Effector memory CD8-positive, alpha-beta T cell (primary cell): ENCODE measurements at places on chromosomes 3 and 15.

DNA sequence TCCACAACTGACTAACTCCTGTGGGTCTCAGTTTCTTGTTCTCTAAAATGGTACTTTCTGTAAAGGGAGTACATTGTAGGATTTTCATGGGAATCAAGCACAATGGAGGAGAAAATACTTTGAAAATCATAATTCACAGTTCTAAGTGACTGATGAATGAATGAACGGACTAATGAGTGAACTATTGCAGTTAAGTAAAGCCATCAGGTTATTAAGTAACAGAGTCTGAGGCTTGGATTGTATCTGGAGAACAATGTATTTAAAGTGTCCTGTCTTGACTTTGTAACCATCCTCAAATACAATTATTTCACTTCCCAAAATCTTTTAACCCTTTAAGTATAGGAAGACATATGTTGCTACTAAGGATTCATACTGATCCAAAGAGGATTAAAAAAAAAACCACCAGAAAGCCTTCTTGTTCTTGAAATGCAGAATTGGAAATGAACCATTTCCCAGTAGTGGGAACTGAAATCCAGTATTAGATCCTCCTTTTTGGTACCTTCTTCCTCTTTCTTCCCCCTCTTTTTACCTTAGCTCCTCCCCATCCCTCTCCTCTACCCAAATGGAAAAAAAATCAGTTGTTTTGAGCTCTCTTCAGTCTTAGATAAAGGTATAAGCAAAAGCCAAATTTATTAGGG lies 13.2 kb upstream of the BCL6 start:
- no peak for DNase-seq

DNA sequence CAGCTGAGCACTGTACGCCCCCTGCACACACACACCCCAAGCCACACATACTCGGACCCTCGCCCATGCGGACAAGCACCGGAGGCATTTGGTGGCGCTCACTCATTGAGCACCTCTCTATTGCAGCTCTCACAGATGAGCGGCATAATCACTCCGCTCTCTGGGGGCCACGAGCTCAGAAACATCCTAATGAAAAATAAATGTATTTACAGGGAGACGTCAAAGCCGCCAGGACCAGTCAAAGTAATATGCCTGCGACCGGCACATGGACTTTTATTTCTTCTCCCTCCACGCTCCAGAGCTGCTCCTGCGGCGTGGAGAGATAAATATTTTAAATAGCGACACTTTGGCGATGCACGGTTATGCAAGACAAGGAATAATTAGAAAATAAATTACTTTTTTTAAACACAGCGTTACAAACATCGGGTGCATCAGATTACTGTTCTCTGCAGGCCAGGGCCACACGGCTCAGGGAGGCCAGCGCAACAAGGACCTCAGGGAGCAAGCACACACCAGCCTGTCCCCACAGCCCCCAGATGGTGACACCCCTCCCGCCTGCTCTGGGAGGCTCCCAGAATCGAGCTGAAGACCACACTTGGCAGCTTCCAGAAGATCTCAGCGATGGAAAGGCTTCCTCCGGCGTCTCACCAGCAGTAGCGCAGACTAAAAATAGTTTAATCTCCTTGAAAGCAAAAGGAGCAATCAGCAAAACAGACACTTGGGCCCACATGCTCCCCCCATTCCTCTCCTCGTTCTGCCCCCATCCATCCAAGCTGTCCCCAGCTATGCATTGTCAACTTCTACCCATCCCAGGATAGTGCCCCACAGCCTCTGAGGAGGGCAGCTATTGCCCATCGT lies 48.0 kb downstream of the CACNA2D2 start:
- DNase-seq: no peak

GRCh38 chr15:29656636-29657475 lies 165.4 kb downstream of the TJP1 start:
- DNase-seq: no peak

DNA sequence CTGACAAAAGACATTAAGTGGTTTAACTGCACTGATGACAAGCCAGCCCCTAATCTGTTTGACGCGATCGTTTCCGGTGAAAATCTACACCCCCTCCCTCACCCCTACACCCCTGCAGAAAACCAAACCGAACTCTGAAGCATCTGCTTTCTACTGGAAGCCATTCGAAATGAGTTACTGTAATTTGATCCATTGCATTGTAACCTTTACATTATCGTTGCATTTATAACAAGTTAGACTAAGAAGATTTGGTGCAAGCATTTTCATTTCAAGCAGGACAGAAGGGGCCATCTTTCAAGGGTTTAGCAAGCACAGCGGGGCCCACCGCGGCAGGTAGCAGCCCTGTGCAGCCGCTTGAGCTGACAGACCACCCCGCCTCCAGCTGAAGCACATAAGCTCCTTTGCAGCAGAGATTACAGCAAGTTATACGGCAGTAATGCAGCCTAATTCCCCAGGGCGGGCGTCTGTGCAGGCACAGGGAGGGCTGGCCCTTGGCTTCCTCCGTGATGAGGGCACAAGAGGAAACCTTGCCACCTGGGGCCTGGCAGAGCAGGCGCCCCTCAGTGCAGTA lies 79.3 kb downstream of the CHSY1 start:
- no peak for DNase-seq

GRCh38 chr15:41968701-41969100 lies 3.7 kb downstream of the EHD4 start:
- DNase-seq: no peak

- DNase-seq: peak; percentile 5
Measured at GRCh38 chr3:41198526-41198925, 779 bp upstream of the CTNNB1 start.

DNA sequence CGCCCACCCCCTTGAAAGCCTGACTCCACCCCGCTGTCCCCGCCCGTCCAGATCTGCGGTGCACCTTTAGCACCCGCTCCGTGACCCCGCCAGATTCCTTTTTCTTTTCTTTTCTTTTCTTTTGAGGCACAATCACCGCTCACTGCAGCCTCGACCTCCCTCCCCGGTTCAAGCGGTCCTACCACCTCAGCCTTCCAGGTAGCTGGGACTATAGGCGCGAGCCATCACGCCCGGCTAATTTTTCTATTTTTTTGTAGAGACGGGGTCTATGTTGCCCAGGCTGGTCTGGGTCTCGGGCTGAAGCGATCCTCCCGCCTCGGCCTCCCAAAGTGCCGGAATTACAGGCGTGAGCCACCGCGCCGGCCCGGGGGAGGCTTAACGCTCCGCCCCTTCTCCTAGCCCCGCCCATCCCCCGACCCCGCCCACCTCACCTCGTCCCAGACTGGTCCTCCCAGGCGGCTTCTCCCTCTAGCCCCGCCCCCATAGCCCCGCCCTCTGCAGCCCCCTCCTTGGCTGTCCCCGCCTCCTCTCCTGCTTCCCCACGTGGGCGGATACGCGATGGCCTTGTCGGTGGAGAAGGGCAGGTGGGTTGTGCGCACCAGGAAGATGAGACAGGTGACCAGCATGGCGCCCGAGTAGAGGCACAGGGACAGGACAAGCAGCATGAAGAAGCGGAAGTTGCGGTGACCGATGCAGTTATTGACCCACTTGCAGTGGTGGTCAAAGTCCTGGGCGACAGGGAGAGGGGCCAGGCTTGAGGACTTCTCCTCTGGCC lies 3.2 kb downstream of the ZDHHC19 start:
- peak; percentile 53 for DNase-seq

- no peak for DNase-seq
Measured at GRCh38 chr3:151259664-151260063, 18.7 kb downstream of the P2RY14 start.

GRCh38 chr3:38984110-38984509 lies 67.6 kb downstream of the SCN11A start:
- no peak for DNase-seq

GRCh38 chr15:60697750-60698149 lies 218.8 kb upstream of the ICE2 start:
- DNase-seq: no peak

DNA sequence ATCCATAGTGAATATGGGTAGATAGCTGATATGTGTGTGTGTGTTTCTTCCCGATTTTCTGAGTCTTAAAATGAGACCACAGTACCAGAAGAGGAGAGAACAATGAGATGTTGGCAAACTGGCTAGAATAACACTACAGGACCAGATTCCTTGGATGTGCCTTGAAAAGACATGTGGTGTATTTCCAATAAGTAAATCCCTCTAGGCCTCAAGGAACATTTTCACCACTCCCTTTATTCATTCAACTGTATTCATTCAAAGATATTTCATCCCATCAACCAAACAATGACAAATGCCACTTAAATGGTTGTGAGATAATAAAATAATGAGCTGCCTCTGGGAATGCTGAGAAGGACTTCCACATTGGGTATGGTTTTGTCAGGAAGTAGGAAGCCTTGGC lies 8.7 kb upstream of the BNC1 start:
- DNase-seq: no peak

- no peak for DNase-seq
Measured at GRCh38 chr3:33886015-33886414, 87.6 kb downstream of the PDCD6IP start.

GRCh38 chr3:195859061-195859845 lies 47.5 kb upstream of the MUC4 start:
- peak; percentile 76 for DNase-seq

- no peak for DNase-seq
Measured at GRCh38 chr15:101401286-101401685, 88.2 kb downstream of the PCSK6 start.

DNA sequence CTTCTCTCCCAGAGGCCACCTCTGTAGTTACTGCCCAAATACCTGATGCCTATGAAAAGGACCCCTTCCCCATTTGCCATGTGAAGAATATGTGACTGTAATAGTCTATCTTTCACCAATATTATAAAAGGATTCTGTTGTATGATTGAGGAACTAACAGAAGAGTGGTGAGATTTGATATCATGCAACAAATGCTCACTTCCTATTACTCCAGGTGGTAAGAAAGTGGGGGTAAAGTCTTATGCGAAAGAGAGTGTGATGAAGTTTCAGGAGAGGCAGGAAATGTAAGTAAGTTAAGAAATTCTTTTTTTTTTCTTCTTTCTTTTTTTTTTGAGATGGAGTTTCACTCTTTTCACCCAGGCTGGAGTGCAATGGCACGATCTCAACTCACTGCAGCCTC lies 24.4 kb upstream of the RAP2B start:
- DNase-seq: no peak

GRCh38 chr15:31024979-31025378 lies 33.6 kb upstream of the MTMR10 start:
- no peak for DNase-seq

DNA sequence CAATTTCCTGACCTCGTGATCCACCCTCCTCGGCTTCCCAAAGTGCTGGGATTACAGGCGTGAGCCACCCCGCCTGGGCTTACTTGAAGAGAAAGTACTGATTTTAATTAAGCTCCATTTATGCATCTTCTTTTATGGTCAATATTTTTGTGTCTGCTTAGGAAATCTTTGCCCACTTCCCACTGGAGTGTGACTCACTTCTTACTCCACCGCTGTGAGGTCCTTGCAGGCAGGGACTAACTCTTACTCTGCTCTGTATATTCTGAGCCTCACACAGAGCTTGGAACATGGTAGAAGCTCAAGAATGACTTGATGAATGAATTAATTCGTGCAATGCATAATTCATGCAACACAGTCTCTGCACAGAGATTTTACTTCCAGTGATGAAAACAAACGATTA lies 2.9 kb upstream of the TM4SF19 start:
- no peak for DNase-seq

DNA sequence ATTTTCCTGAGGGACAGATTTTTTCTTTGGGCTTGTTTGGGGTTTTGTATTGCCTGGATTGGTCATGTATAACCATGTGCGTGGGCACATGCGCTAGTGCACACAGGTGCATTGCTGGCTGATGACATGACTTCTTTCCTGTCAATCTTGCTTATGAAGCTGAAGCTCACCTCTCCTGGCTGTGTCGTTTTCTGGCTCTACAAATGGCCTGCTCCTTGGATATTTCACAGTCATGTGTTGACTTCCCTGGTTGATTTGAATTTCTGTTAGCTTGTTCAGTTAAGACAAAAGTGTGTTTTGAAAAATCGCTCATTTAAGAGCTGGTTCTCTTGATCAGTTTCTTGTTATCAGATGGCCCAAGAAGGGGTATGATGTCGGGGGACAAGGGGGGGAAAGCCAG lies 11.5 kb downstream of the PTPRG start:
- no peak for DNase-seq

DNA sequence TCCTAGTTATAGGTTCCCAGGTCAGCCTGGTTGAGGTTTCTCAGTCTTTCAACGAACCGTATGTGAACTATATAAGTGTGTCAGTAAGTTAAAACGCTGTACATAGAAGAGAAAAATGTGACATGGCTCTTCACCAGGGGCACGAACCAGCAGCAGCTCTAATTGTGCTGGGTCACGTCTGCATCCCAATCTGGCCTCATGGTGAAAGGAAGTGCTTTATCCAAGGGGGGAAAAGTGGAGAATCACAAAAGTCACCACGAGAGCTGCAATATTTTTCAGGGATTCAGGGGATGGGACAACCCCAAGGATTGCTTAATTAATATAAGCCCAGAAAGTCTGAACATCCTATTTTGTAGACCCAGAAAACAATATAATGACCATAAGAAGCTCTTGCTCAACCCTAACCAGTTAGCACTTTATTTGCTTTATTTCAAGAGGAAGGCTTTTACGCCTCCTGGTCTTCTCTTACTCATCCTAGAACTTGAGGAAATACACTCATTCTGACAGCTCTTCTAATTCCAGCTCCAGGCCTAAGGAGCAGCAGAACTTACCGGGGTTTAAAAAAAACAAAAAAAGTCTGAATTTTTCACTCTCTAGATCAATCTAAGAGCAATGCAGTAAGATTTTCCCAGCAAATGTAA lies 16.5 kb downstream of the ANXA2 start:
- no peak for DNase-seq

GRCh38 chr15:92306663-92307062 lies 87.0 kb upstream of the ST8SIA2 start:
- no peak for DNase-seq

GRCh38 chr3:29534006-29534405 lies 253.1 kb downstream of the RBMS3 start:
- no peak for DNase-seq

- DNase-seq: no peak
Measured at GRCh38 chr15:89822026-89822425, 7.4 kb upstream of the ANPEP start.

GRCh38 chr15:48721061-48721810 lies 75.7 kb upstream of the FBN1 start:
- no peak for DNase-seq

GRCh38 chr3:76958274-76958673 lies 81.6 kb upstream of the ROBO2 start:
- no peak for DNase-seq

- DNase-seq: peak; percentile 10
Measured at GRCh38 chr3:105518806-105519418, 152.2 kb downstream of the ALCAM start.

GRCh38 chr3:172953571-172953970 lies 187.5 kb downstream of the SPATA16 start:
- DNase-seq: no peak

DNA sequence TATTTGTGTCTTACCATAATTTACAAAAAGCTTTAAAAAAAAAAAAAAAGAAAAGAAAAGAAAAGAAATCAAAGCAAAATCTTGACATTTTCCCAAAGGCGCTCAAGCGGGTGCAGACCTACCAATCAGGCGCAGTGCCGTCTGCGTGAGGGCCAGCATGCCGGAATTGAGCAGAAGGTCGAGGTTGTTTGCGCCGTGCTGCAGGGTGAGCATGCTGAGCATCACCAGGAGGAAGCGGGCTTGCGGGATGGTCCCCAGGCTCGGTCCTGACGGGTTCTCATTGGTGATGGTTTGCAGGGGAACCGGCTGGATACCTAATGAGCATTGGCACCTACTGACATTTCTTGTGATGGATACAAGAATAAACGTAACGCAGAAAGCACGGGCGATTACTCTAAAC lies 93.9 kb downstream of the HERC2 start:
- DNase-seq: no peak

GRCh38 chr15:99537344-99537743 lies 28.4 kb upstream of the MEF2A start:
- DNase-seq: no peak

- DNase-seq: no peak
Measured at GRCh38 chr3:89606151-89606550, 498.7 kb downstream of the EPHA3 start.
